ENCODE measurements at places on chromosomes 13 and 19.

- no peak for DNase-seq
Measured at GRCh38 chr19:19381007-19381926, 24.2 kb upstream of the GATAD2A start.

- DNase-seq: peak; percentile 51
Measured at GRCh38 chr19:42092350-42092749, 16.4 kb downstream of the ZNF574 start.

- DNase-seq: no peak
Measured at GRCh38 chr13:36173571-36174322, 40.6 kb downstream of the SOHLH2 start.

DNA sequence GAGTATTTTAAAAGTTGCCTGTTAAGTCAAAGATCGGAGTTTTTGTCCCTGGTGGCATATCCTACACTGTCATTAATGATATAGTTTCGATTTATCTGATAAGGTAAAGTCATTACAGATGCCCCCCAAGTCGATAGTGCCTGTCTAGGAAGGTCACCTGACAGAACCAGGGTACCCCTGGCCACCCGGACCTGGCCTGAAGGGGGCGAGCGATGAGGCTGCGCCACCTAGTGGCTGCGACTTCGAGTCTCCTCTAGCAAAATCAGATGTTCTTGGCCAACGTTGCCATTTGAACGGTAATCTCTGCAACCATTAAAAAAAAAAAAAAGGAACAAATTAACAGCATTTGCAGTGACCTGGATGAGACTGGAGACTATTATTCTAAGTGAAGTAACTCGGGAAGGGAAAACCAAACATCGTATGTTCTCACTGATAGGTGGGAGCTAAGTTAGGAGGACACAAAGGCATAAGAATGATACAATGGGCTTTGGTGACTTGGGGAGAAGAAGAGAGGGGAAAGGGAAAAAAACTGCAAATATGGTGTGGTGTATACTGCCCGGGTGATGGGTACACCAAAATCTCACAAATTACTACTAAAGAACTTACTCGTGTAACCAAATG is 565.1 kb downstream of the LIG4 start:
- DNase-seq: no peak

GRCh38 chr19:43809762-43810696 is 7.8 kb upstream of the LYPD5 start:
- peak; percentile 69 for DNase-seq

- DNase-seq: no peak
Measured at GRCh38 chr19:43505941-43506340, 1.4 kb upstream of the PHLDB3 start.

All from CD4-positive, alpha-beta T cell treated with Interleukin-10 for 1 hour (primary cell).